ENCODE measurements at places on chromosomes 12 and 14. TPM values are rescaled to one million over a fixed set of nuclear protein-coding genes. Genes with fewer than 3 reads are reported as not detected.

DNA sequence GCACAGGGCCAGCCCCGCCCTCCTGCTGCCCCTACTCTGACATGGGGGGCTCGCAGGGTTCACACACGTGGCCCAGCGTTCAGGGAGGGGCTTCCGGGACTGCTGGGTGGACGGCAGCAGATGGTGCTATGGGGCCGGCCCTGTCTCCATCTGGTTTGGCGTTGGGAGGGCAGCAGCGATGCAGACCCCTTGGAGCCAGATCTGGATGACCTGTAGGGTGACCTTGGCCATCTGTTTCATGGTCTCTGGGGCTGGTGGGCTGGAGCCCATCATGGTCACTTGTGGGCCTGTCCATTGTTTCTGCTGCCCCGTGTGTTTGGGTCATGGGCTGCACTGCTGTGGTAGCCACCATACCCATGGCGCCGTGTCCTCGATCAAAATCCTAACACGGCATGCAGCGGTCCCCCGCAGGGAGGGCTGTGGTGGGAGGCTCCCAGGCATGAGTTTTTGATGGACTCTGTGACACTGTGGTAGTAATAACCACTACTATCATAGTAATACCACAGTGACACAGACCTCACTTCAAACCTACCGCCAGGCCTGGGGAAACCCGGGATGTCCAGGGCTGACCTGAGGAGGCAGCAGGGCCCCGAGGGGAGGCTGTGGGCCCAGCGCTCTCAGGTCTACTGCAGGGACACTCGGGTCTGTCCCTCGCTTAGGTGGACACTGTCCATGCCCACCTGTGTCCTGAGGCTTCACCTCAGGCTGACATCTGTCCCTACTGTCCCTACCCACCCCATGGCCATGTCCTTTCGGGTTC is 359.4 kb downstream of the TMEM121 start:
- no peak overlapping the region for H3K4me3 ChIP-seq
- H3K27ac ChIP-seq, result no peak overlapping the region
- no peaks in the 10 kb centered on the region for H3K4me1 ChIP-seq

GRCh38 chr14:63542231-63542999 is 762 bp downstream of the PPP2R5E start:
- peaks cover 31% of the 10 kb centered on the region for H3K36me3 ChIP-seq
- no peak for DNase-seq
- H3K27ac ChIP-seq, result peak overlapping the region; percentile 94
- H3K27me3 ChIP-seq, result no peaks in the 10 kb centered on the region

- H3K4me3 ChIP-seq, result no peak overlapping the region
- no peak overlapping the region for H3K27ac ChIP-seq
- DNase-seq, result no peak
- peaks cover 29% of the 10 kb centered on the region for H3K27me3 ChIP-seq
Measured at GRCh38 chr12:49294804-49295081, 204 bp upstream of the PRPH start.

The YY1 gene
- total RNA-seq, result 31.8 TPM

GRCh38 chr14:99035268-99035667 is 236.7 kb downstream of the BCL11B start:
- DNase-seq, result no peak
- H3K27me3 ChIP-seq, result no peaks in the 10 kb centered on the region
- H3K4me1 ChIP-seq, result peaks cover 17% of the 10 kb centered on the region
- H3K36me3 ChIP-seq, result no peaks in the 10 kb centered on the region

- no peaks in the 10 kb centered on the region for H3K4me1 ChIP-seq
- no peak overlapping the region for H3K27ac ChIP-seq
- no peak overlapping the region for H3K4me3 ChIP-seq
- DNase-seq, result no peak
- H3K27me3 ChIP-seq, result no peaks in the 10 kb centered on the region
Measured at GRCh38 chr14:81751198-81751597, 217.5 kb upstream of the SEL1L start.

The SLC6A13 gene
- total RNA-seq, result not detected

Data from esophagus squamous epithelium (tissue), 5 donors.